ENCODE measurements at places on chromosomes 16 and 17.
A peak's percentile ranks its signal among the peaks of the same experiment; 100 is the strongest.

GRCh38 chr16:50531359-50531758 is 16.8 kb upstream of the NKD1 start:
- no peak for DNase-seq

DNA sequence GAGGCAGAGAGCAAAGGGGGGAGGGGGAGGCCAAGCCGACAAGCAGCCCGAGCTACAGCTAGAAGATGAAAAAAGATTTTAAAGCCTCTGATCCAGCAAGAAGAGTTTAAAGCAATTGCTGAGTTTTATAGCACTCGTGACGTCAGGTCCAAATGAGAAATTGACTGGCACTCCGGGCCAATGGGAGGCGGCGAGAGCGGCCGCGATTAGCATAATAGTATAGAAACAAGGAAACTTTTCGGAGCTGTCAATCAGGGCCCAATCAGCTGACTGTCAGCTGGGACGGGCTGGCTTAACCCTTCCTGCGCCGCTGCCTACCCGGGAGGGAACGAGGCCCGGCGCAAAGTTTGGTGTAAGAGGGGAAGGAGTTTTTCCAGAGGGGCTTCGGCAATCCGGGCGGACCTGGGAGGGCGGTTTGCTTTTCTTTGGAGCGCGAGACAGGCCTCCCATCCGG is at the start of gene MAF:
MAF (minus strand) TSS at position 100 of the 454 bp plus-strand sequence. CDS start 835 bp downstream, outside the sequence.
- DNase-seq: peak; percentile 68

GRCh38 chr16:73205153-73205886 is 157.4 kb upstream of the ZFHX3 start:
- DNase-seq: no peak

GRCh38 chr17:71251276-71251675 is 869.5 kb upstream of the SOX9 start:
- no peak for DNase-seq

All from esophagus squamous epithelium (tissue), 5 donors.